T-helper 1 cell treated with Interleukin-12 subunit alpha and Interleukin-12 subunit beta and Interleukin-4 antibody, amounts not matched to agents 30 ng/mL and 1 ng/mL, for 36 hours (primary cell): ENCODE measurements at places on chromosomes 13 and 19. TPM values are rescaled to one million over a fixed set of nuclear protein-coding genes. Genes with fewer than 3 reads are reported as not detected.

The CFD gene
- total RNA-seq: 1.0 and 1.2 TPM in 2 replicates

The TJP3 gene
- 1.3 and 1.5 TPM in 2 replicates for total RNA-seq

The ZNF540 gene
- 0.44 and 0.93 TPM in 2 replicates for total RNA-seq

The SOHLH2 gene
- total RNA-seq: not detected in 2 replicates

The GTPBP3 gene
- 32.3 and 36.9 TPM in 2 replicates for total RNA-seq

The C19orf73 gene
- 0.98 and 1.1 TPM in 2 replicates for total RNA-seq

The CACNA1A gene
- total RNA-seq: 1.7 and 2.5 TPM in 2 replicates

The PGLYRP2 gene
- total RNA-seq: 0.25 and 0.34 TPM in 2 replicates

The SLC10A2 gene
- not detected in 2 replicates for total RNA-seq

The PCDH20 gene
- total RNA-seq: not detected in 2 replicates

The OR1I1 gene
- not detected in 2 replicates for total RNA-seq

The IRGC gene
- not detected in 2 replicates for total RNA-seq

The ZSCAN4 gene
- total RNA-seq: not detected in 2 replicates

The CALM3 gene
- 478 and 493 TPM in 2 replicates for total RNA-seq

The SNRNP70 gene
- 233 and 234 TPM in 2 replicates for total RNA-seq

The TEKTIP1 gene
- total RNA-seq: 5.0 and 7.6 TPM in 2 replicates

The REEP6 gene
- 1.0 and 1.7 TPM in 2 replicates for total RNA-seq

The NLRP7 gene
- 0.12 and 0.20 TPM in 2 replicates for total RNA-seq

The TUBA3C gene
- total RNA-seq: not detected in 2 replicates

The ERVK3-1 gene
- total RNA-seq: 64.8 and 68.1 TPM in 2 replicates

The GFY gene
- not detected in 2 replicates for total RNA-seq

The CD37 gene
- 229 and 231 TPM in 2 replicates for total RNA-seq

The PPP1R12C gene
- total RNA-seq: 153 TPM in 2 replicates

The PABPC3 gene
- 0.12 and 0.32 TPM in 2 replicates for total RNA-seq

The CYP4F8 gene
- not detected in 2 replicates for total RNA-seq

The F7 gene
- not detected in 2 replicates for total RNA-seq

The SHD gene
- not detected in 2 replicates for total RNA-seq

The LILRA6 gene
- total RNA-seq: 0.63 and 1.1 TPM in 2 replicates

The SIGLEC8 gene
- total RNA-seq: not detected in 2 replicates

The CDK8 gene
- total RNA-seq: 13.2 and 14.1 TPM in 2 replicates

The ERICH4 gene
- total RNA-seq: not detected in 2 replicates

The KLHL1 gene
- total RNA-seq: not detected in 2 replicates

The ATCAY gene
- total RNA-seq: not detected in 2 replicates

The SPACA4 gene
- not detected in 2 replicates for total RNA-seq

The ATP8A2 gene
- 1.7 and 1.9 TPM in 2 replicates for total RNA-seq

The KIR3DL2 gene
- total RNA-seq: 0.80 and 0.96 TPM in 2 replicates

The LSM14A gene
- total RNA-seq: 124 and 131 TPM in 2 replicates

The SHISA7 gene
- total RNA-seq: not detected in 2 replicates

The CCNA1 gene
- 3.3 and 3.8 TPM in 2 replicates for total RNA-seq

The CRTC1 gene
- total RNA-seq: 8.9 and 9.2 TPM in 2 replicates

The SIGLEC6 gene
- total RNA-seq: 0.34 and 2.9 TPM in 2 replicates

The JSRP1 gene
- not detected in 2 replicates for total RNA-seq

The ZIM2 gene
- total RNA-seq: not detected in 2 replicates

The ZNF234 gene
- 11.7 and 13.2 TPM in 2 replicates for total RNA-seq

The DHDH gene
- total RNA-seq: 0.34 TPM in 1 of 2 replicates, not detected in the other

The FREM2 gene
- total RNA-seq: 0.15 TPM in 2 replicates

The FGF9 gene
- total RNA-seq: 0.20 TPM in 1 of 2 replicates, not detected in the other
